ENCODE measurements at places on chromosomes 2 and 18.

GRCh38 chr2:61855318-61855613 is 1.4 kb upstream of the FAM161A start:
- H3K4me1 ChIP-seq: no peaks in the 10 kb centered on the region
- peak overlapping the region; percentile 82 for H3K4me3 ChIP-seq

- H3K27me3 ChIP-seq: no peaks in the 10 kb centered on the region
- no peak overlapping the region for H3K4me3 ChIP-seq
- no peaks in the 10 kb centered on the region for H3K4me1 ChIP-seq
- H3K27ac ChIP-seq: no peak overlapping the region
- no peak for DNase-seq
These were observed 91.8 kb downstream of the DGKD start for GRCh38 chr2:233446121-233446520.

- no peaks in the 10 kb centered on the region for H3K36me3 ChIP-seq
- no peak overlapping the region for H3K27ac ChIP-seq
- no peaks in the 10 kb centered on the region for H3K27me3 ChIP-seq
These were observed 29.6 kb upstream of the ATP8B1 start for GRCh38 chr18:57832730-57833129.

- DNase-seq: no peak
- H3K36me3 ChIP-seq: no peaks in the 10 kb centered on the region
- H3K4me3 ChIP-seq: no peak overlapping the region
These were observed 38.1 kb downstream of the SMAD4 start for GRCh38 chr18:51068105-51068504.

DNA sequence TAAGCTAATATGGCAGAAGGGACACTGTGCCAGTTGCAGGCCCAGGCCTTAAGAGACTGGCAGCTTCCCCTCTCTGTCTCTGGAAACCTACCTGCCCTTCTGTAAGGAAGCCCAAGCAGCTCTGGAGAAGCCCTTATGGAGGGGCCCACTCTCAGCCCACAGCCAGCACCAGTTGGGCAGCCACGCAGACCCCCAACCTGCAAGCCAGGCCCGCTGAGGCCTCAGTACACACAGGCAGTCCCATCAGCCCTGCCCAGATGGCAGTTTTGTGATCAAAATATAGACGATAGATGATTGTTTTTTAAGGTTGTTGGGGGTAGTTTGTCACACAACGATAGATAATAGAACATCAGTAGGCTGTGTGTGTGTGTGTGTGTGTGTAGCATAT is 36.8 kb upstream of the ALPP start:
- H3K27me3 ChIP-seq: no peaks in the 10 kb centered on the region
- no peaks in the 10 kb centered on the region for H3K4me1 ChIP-seq
- no peak for DNase-seq
- H3K36me3 ChIP-seq: no peaks in the 10 kb centered on the region

DNA sequence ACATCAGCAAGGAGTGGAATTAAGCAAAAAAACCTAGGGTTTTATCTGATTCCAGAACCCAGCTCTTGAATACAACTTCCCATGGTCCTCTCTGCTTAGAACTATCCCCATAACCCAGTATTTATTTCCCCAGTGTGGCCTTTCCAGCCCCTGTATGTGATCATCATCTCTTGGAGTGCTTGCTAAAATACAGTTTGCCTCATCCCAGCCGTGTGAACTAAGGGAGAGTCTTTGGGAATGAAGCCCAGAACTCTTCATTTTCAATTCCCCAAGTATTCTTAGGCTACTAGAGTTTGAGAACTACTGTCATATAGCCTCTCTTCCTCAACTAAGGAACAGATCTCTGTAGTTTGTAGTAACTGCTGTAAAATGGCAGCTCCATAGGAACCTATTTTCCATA is 173.1 kb downstream of the LCLAT1 start:
- H3K4me3 ChIP-seq: no peak overlapping the region
- no peaks in the 10 kb centered on the region for H3K4me1 ChIP-seq
- DNase-seq: no peak
- no peaks in the 10 kb centered on the region for H3K27me3 ChIP-seq
- no peak overlapping the region for H3K27ac ChIP-seq

- no peaks in the 10 kb centered on the region for H3K27me3 ChIP-seq
- no peak for DNase-seq
- H3K4me3 ChIP-seq: no peak overlapping the region
- H3K36me3 ChIP-seq: no peaks in the 10 kb centered on the region
- H3K27ac ChIP-seq: no peak overlapping the region
These were observed 239.3 kb downstream of the FBXO15 start for GRCh38 chr18:73908323-73908722.

DNA sequence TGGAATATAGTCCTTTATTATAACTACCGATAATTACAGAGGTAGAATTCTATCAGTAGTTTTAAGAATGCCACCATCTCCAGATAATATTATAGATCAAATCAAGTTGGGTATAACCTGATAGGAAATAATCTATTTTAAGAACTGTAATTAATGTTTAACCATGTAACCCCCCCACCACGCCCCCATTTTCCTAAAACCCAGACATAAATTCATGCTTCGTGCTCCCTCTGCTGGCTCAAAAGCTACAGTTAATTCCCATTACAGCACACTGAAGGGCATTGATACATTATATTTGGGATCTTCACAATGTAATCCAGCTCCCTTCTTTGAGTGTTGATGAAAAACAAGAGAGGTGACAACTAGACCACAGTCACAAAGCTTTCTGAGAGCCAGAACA is 228.0 kb upstream of the SMAD7 start:
- no peak overlapping the region for H3K4me3 ChIP-seq
- DNase-seq: peak; percentile 29
- no peaks in the 10 kb centered on the region for H3K36me3 ChIP-seq
- H3K27ac ChIP-seq: no peak overlapping the region
- H3K27me3 ChIP-seq: no peaks in the 10 kb centered on the region

GRCh38 chr2:38532366-38532765 is 70.4 kb downstream of the HNRNPLL start:
- H3K27me3 ChIP-seq: peaks cover 8% of the 10 kb centered on the region
- no peaks in the 10 kb centered on the region for H3K36me3 ChIP-seq
- no peak overlapping the region for H3K27ac ChIP-seq
- no peaks in the 10 kb centered on the region for H3K4me1 ChIP-seq
- no peak for DNase-seq

DNA sequence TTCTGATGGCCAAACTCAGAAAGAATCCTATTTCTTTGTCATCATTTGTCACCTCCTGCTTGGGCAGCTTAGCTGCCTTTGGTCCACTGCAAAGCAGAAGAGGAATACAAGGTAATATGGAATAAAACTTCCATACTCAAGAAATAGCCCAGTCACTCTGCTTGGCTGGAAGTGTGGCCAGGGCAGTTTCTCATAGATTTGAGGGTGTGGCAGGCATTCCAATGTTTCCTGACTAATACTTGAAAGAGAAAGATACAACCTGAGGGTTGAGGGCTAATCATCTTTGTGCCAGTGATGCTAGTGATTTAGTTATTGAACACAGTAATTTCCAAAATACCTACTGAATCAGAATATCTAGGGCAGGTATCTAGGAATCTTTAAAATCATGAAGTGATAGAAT is 83.1 kb downstream of the FAM161A start:
- no peak for DNase-seq
- no peaks in the 10 kb centered on the region for H3K27me3 ChIP-seq
- no peaks in the 10 kb centered on the region for H3K36me3 ChIP-seq
- no peak overlapping the region for H3K4me3 ChIP-seq

DNA sequence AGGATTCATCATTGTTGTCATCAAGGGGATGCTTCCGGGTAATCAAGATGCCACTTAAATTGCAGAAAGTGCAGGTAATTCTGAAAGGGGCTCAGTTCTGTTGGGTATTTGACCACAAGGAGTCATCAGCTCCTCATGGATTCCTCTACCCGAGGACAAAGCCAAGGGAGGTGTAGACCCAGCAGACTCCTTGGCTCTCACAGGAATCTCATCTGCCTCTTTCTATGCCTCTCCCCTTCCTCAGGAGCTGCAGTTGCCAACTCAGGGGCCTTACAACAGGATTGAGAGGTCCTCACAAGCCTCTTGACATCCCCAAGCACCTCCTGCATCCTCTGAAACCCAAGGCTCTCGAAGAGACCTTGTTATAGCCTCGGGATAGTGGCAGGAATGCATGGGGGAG is 44.0 kb downstream of the ITGB6 start:
- H3K27ac ChIP-seq: no peak overlapping the region
- no peaks in the 10 kb centered on the region for H3K4me1 ChIP-seq

DNA sequence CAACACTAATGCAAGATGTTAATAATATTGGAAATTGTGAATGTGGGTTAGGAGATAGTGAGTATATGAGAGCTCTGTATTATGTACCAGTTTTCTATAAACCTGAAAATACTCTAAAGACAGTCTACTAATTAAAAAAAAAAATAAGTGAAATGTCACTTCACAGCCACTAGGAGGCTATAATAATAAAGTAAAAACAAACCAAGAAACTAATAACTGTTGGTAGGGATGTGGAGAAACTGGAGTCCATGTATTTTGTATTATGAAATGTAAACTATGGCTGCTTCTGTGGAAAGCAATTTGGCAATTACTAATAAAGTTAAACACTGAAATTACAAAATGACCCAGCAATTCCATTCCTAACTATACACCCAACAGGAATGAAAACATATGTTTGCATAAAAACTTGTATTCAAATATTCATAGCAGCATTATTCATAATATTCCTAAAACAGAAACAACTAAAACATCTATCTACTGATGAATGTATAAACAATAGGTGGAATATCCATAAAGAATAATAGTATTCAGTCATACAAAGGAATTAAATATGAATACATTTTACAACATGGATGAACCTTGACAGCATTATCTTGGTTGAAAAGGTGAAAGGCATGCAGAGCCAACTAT is 36.2 kb downstream of the CCDC178 start:
- DNase-seq: no peak
- H3K36me3 ChIP-seq: no peaks in the 10 kb centered on the region
- no peaks in the 10 kb centered on the region for H3K27me3 ChIP-seq
- no peak overlapping the region for H3K4me3 ChIP-seq

GRCh38 chr18:777021-777420 is 35.0 kb downstream of the YES1 start:
- H3K27me3 ChIP-seq: no peaks in the 10 kb centered on the region
- no peaks in the 10 kb centered on the region for H3K36me3 ChIP-seq
- no peak overlapping the region for H3K4me3 ChIP-seq
- no peaks in the 10 kb centered on the region for H3K4me1 ChIP-seq
- DNase-seq: no peak

- no peak for DNase-seq
- H3K4me1 ChIP-seq: no peaks in the 10 kb centered on the region
- H3K27me3 ChIP-seq: no peaks in the 10 kb centered on the region
- H3K36me3 ChIP-seq: no peaks in the 10 kb centered on the region
- H3K4me3 ChIP-seq: no peak overlapping the region
These were observed 11.6 kb upstream of the DNER start for GRCh38 chr2:229725716-229726574.

DNA sequence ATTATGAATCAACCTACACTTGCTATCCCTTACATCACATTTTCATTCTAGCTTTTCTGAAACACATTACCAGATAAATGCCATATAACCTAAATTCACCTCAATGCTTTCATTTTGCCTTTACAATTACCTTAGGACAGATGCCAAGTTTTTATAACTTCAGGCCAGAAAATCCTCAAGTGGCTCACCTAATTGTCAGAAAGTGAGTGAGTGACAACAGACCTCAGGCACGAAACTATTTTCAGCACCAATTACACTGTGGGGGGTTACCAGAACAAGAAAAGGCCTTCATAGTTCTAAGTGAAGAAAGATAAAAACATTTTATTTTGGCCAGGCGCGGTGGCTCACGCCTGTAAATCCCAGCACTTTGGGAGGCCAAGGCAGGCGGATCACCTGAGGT is 52.3 kb upstream of the ST8SIA5 start:
- no peak for DNase-seq
- H3K36me3 ChIP-seq: no peaks in the 10 kb centered on the region
- H3K27ac ChIP-seq: no peak overlapping the region
- H3K4me3 ChIP-seq: no peak overlapping the region

- H3K36me3 ChIP-seq: no peaks in the 10 kb centered on the region
- H3K27me3 ChIP-seq: no peaks in the 10 kb centered on the region
- peak; percentile 75 for DNase-seq
- H3K4me3 ChIP-seq: peak overlapping the region; percentile 18
- peak overlapping the region; percentile 83 for H3K27ac ChIP-seq
These were observed 49.1 kb downstream of the NHEJ1 start for GRCh38 chr2:219111375-219112061.

DNA sequence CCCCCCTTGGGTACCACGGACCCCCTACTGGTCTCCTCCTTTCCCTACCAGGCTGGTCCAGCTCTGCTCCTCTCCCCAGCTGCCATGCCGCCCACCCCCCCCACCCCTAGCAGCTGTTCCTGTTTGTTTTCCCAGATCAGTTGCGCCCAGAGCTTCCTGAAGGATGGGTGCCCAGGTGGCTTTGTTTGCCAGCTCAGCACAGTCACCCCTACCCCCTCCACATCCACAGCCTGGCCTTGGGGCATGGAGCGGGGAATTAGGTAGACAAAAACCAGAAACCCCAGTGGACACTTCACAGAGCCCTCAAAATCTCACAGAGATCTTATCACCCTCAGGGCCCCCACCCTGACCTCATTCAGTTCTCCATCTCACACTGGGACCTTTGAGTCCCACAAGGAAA is 3.7 kb upstream of the CRYBA2 start:
- H3K4me3 ChIP-seq: no peak overlapping the region
- no peaks in the 10 kb centered on the region for H3K36me3 ChIP-seq
- DNase-seq: peak; percentile 46
- peaks cover 45% of the 10 kb centered on the region for H3K27me3 ChIP-seq

DNA sequence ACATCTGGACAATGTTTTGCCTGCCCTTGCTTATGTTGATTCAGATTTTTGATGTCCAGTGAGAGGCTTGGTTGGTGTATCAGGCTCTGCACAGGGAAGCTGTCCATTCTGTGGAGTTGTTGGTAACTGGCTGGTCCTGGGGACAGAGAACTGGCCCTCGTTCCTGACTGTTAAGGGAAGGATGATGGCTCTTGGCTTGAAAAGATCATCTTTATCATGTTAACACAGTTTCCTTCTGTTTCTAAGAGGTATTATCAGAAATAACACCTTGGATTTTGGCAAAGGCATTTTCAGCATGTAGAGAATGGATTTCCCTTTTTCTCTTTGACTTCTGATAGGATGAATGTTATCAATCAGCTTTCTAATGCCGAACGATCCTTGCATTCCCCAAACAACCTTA is 19.3 kb downstream of the STK25 start:
- no peak overlapping the region for H3K4me3 ChIP-seq
- peaks cover 15% of the 10 kb centered on the region for H3K36me3 ChIP-seq
- no peak for DNase-seq
- H3K27ac ChIP-seq: no peak overlapping the region
- no peaks in the 10 kb centered on the region for H3K27me3 ChIP-seq
- H3K4me1 ChIP-seq: no peaks in the 10 kb centered on the region

DNA sequence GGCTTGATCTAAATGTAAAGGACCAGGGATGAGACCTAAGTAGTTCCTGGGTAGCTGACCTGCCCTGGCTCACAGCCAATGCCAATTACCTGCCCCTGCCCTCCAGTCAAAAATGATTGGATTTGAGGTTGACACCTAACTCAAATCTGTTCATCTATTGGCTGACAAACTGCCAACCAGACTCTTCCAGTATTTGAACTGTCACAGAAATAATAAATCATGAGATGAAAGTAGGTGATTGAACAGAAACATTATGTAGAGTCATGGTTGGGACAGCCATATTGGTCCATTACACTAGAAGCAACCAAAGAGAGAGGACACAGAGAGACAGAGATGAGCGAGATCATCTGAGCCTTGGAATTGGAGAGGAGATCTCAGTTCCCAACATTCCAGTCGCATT is 109.1 kb downstream of the ATL2 start:
- no peaks in the 10 kb centered on the region for H3K27me3 ChIP-seq
- no peak for DNase-seq
- no peaks in the 10 kb centered on the region for H3K36me3 ChIP-seq
- H3K4me1 ChIP-seq: no peaks in the 10 kb centered on the region

Data from colonic mucosa (tissue), 4 donors.